ENCODE measurements at places on chromosomes 11 and 22. TPM values are rescaled to one million over a fixed set of nuclear protein-coding genes. Genes with fewer than 3 reads are reported as not detected.

Gene GVQW3
- total RNA-seq: 6.7 TPM

Gene CD3E
- total RNA-seq: not detected

Gene ACTN3
- total RNA-seq: not detected

Gene SLC22A25
- not detected for total RNA-seq

Gene TNNT3
- not detected for total RNA-seq

Gene MYOD1
- not detected for total RNA-seq

Gene H19
- total RNA-seq: 1.9 TPM

Gene LIF
- 260 TPM for total RNA-seq

Gene HYLS1
- total RNA-seq: 2.1 TPM
